ENCODE measurements at places on chromosomes 5 and 9.

- DNase-seq = no peak
Observed at GRCh38 chr5:53319315-53319714, 161.1 kb upstream of the FST start.

DNA sequence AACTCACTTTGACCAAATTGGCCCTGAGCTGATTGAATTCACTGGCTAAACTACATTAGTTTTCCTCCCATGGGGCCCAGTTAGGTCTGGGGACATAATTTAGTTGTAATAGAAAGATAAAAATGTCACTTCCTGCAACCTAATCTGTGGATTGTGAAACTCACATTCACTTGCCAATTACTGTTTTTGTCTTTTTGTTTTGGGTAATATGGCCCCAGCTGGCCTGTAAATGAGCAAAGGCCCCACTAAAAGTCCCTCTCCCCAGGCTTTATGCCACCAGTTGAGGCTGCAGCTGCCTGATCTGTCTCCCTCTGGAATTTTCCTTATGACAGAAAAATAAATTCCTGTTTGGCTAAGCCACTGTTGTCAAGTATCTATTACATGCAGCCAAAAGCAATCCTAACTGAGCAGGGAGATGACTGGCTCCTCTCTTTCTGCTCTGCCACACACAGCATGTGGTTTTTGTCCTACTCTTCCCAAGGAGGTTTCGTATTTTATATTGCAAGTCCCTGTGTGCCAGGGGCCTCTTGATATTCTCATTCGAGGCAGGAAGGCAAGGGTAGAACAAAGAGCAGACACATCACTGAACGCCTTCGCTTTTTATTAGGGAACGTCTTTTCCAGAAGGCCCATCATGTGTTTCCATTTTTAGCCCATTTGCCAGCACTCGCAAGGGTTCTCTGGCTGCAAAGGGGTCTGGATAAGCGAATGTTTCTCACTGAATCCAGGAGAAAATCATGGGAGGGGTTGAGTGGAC is 24.1 kb upstream of the SLC25A48 start:
- DNase-seq = no peak

- DNase-seq = no peak
Observed at GRCh38 chr9:21576331-21577189, 94.4 kb upstream of the IFNE start.

DNA sequence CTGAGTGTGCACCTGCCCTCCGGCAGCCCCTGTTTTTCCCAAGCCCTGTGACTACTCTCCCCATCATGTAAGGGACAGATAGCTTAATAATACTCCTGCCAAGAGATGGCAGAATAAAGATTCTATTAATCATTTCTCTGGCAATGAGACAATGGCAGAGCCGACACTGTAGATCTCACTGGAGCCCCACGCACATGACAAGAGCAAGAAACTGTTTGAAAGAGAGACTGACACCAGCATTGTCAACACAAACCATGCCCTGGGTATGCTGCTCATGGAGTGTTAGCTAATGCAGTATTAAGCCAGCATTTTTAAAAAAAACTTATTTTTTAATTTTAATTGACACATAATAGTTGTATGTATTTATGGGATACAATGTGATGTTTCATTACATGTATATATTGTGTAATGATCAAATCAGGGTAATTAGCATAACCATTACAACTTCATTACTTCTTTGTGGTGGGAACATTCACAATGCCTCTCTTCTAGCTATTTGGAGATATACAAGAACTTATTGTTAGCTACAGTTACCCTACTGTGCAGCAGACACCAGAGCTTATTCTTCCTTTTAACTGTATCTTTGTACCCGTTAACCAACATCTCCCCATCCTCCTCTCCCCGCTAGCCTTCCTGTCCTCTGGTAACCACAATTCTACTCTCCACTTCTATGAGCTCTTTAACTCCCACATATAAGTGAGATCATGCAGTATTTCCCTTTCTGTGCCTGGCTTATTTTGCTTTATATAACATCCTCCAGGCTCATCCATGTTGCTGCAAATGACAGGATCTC is 31.5 kb upstream of the SEMA4D start:
- no peak for DNase-seq

- DNase-seq = no peak
Observed at GRCh38 chr9:112772215-112772509, 21.6 kb downstream of the SNX30 start.

- no peak for DNase-seq
Observed at GRCh38 chr5:172051643-172052339, 45.4 kb upstream of the FBXW11 start.

DNA sequence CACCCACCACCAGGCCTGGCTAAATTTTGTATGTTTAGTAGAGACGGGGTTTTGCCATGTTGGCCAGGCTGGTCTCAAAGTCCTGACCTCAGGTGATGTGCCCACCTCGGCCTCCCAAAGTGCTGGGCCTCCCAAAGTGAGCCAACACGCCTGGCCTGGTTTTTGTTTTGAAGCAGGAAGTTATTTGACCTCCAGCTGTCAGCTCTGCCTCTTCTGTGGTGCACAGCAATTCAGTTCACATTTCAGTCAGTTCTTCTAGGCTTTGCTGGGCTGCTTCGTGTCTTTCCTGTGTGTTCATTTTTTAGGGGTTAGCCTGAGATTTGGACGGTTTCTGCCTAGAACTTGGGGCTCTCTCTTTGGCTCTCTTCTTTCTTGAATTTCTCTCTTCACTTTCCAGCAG is 8.9 kb downstream of the LCN1 start:
- DNase-seq = no peak

DNA sequence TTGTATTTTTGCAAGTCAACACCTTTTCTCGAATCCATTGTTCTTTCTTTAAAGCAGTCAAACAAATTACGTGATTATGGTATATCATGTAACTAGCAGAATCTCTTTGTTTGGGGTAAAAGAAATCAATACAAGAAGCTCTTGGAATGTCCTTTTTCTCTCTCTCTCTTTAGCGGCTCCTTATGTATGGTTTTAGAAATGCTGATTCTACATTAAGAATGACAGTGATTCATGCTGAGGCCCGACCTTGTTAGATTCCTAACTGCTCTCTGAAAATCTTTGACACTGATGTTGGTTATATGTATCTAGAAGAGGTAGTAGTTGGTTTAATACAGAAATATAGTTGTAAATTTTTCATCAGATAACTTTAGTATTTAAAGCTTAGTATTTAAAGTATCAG is 76.4 kb downstream of the SNX24 start:
- DNase-seq = no peak

GRCh38 chr5:139251281-139251687 is 42.3 kb upstream of the MATR3 start:
- peak; percentile 14 for DNase-seq

DNA sequence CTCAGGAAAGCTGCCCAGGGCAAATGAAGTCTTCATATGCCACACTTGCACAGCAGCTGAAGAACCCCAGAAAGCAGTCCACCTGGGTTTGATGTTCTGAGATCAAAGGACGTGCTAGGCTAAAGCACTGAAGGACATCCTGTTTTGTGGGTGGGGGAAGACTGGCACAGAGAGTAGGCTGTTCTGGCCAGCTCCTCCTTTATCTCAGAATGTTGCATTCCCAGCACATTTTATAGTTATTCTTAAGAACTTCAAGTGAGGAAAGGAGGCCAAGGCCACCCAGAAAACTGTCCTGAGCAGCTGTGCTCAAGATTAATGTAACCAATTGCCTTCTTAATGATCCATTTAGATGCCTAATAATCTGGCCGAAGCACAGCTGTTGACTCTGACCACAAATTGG is 10.9 kb downstream of the SHOC1 start:
- DNase-seq = no peak

- DNase-seq = no peak
Observed at GRCh38 chr9:89278551-89278950, 32.4 kb upstream of the CKS2 start.

DNA sequence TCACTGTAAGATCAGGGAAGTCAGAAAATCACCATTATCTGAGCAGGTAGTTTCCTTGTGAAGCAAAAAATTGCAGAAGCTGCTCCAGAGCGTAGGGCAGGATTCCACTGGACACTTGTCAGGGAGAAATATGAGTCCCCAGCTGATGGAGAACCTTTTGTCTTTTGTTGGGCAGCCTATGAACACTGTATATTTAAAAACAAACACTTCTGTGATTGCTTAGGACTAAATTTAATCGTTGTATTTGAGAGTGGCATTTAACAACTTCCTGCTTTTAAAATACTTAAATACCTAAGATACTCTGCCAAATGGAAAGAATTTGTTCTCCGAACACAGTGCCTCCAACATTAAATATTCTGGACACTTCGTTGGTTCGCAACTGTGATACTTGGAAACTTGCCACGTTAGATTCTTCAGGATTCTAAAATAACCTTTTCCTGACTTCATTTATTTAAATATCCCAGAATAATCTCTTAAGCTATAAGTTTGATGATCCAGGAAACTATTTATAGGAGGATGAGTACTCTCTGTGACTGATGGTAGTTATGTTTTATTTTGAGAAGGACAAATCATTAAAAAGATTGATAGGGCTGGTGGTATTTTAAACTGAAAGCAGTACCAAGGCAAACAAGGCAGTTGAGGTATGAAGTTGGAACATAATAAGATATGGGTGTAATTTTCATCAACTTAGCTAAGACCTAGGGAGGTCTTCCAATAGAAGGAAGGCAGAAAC is 2.7 kb upstream of the HSPA4 start:
- DNase-seq = no peak

DNA sequence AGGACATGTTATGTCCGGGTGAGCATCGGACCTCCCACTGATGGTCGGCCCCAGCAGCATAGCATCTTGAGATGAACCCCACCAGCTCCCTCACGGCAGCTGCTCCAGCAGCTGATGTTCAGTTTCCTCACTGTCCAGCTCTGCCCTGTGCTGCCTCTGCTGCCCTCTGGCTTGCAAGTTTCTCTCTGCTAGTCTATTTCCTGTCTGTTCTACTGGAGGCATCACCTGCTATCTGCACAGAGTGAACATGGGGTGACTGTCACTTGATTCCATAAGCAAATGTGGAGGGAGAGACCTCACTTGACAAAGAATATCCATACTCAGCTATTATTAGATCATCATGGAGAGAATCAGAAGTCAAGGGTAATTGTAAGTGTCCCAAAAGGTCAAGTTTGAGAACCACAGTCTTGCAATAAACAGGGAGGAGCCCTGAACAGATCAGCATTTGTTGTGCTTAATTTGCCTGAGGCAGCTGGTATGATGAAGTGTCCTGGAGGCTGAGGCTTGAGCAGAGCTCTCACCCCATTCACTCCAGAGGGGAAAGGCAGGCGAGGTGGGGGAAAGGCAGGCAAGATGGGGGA is 702.8 kb downstream of the SEMA5A start:
- no peak for DNase-seq

- no peak for DNase-seq
Observed at GRCh38 chr5:167104351-167104750, 1187.1 kb upstream of the WWC1 start.

GRCh38 chr5:65482736-65483545 is 1.2 kb upstream of the ADAMTS6 start:
- no peak for DNase-seq

GRCh38 chr9:90433398-90433941 is 209.2 kb downstream of the DIRAS2 start:
- DNase-seq = no peak

DNA sequence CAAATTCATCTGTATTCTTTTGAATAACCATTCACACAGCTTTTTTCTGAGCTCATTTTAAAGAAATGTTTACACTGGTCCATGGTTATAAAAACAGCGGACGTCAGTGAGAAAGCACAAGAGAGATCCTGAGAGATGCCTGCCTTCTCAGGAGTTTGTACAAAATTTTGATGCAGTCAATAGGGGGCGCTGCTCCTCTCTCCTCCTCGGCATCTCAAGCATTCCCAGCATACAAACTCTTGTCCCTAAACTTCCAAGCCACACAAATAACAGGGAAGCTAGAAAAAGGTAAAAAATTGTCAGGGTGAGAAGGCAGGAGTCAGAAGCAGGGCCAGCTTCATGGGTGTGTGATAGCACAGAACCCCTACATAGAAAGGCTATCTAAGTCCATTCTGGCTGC is 11.2 kb upstream of the CCDC152 start:
- no peak for DNase-seq

DNA sequence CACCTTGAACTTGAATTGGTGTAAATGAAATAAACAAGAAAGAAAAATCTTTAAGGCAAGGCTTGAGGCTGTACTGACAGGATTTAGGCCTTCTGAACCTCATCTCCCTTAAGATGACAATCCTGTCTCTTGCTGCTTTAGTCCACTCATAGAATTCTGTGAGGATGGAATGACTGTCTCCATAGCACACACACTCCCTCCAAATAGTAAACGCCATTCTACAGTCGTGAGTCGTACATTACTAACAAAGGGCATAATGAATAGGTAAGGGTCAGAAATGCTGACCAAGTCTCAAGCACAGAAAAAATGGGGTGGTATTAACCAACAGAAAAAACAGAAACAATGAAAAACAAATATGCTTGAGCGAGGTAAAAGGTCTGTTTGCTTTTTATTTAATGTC is 71.8 kb upstream of the SIMC1 start:
- no peak for DNase-seq

- DNase-seq = no peak
Observed at GRCh38 chr9:70581214-70581954, 166.9 kb upstream of the KLF9 start.

DNA sequence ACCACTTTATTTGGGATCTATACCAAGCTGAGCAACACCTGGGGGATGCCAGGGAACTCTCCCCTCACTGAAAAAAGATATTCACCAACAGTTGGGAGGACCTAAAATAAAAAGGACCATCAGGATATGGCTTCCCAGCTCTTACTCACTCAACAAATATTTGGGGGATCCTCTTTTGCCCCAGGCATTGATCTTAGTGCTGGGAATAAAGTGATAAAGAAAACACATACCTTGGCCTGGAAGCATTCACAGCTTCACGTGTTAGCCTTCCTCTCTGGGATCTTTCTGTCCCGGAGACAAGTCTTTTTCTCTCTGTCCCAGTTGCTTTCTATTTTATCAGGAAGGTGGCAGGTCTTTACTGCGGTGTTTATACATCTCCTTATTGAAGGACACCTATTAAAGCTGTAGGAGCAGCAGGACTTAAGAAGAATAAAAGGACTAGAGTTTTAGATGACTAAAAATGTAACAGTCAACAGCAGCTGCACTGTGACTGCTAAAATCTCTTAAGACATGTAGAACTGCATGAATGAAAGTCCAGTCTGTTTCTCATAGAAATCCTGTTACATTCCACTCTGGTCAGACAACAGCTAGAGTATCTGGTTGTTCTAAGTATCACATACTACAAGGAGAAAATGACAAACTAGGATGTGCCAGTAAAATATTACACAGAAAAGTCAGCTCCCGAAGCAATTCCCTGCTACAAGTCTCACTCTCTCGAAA is 90.0 kb upstream of the ITGA2 start:
- no peak for DNase-seq

GRCh38 chr9:4904322-4905134 is 80.5 kb upstream of the JAK2 start:
- no peak for DNase-seq

GRCh38 chr9:87213948-87214347 is 266.6 kb upstream of the GAS1 start:
- peak; percentile 12 for DNase-seq

Data from T-helper 1 cell (primary cell).